ENCODE measurements at places on chromosomes 2 and 18. TPM values are rescaled to one million over a fixed set of nuclear protein-coding genes. Genes with fewer than 3 reads are reported as not detected.

DNA sequence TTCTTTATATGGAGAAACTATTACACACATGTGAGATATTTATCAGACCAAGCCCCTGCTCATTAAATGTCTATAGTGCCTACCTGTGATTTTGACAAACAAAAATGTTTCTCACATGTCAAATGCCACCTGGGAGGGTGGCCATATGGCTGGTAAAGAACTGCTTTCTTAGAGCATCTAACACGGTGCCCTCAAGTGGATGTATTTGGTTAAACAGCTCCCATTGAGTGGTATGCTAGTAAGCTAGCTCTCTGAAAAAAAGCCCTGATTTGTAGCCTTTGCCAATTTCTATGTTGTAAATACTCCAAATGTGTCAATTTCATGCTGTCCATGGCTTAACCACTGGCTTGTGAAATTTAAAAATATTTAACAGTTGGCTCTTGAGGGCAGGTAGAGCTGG is 94.6 kb downstream of the PMAIP1 start:
- DNase-seq = peak; percentile 16

DNA sequence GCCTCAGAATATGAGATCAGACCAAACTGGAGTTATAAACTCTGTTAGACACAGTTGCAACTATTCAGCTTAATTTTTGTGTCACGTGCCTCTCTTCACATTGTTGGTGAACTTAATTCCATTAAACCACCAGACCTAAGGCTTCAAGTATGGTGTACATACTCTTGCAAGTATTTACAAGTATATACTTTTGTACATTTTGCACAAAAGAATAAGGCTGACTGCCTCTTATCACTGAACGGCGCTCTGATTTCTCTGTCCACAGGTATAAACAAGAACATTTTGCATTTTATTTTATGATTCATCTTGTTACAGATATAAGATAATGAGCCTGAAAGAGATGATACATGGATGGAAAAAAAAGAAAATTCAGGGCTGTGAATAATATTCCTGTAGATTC is 269.7 kb upstream of the ACVR2A start:
- no peak for DNase-seq

The HOXD10 gene
- not detected for total RNA-seq

- DNase-seq = no peak
These were observed 9.4 kb downstream of the C2orf42 start for GRCh38 chr2:70181363-70181956.

DNA sequence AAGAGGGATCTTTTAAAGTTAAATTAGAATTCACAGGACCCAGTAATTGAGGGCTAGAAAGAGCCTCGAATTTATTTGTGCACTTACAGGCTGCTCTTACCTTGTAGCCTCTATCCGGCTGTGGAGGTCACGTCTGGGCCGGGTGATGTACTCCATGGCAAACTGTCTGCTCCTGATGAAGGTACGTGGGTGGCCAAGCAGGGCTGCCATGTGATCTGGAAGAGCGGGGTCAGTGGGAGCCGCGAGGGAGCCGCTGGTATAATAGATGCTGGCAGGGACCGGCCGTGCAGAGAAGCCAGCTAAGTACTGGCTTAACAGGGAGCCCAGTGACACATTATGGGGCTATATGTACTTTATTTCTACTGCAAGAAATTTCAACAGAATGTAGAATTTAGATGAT is 59.2 kb downstream of the ADI1 start:
- no peak for DNase-seq

The ANKRD30BL gene
- total RNA-seq = not detected

The ANKRD30B gene
- 0.59 TPM for total RNA-seq

DNA sequence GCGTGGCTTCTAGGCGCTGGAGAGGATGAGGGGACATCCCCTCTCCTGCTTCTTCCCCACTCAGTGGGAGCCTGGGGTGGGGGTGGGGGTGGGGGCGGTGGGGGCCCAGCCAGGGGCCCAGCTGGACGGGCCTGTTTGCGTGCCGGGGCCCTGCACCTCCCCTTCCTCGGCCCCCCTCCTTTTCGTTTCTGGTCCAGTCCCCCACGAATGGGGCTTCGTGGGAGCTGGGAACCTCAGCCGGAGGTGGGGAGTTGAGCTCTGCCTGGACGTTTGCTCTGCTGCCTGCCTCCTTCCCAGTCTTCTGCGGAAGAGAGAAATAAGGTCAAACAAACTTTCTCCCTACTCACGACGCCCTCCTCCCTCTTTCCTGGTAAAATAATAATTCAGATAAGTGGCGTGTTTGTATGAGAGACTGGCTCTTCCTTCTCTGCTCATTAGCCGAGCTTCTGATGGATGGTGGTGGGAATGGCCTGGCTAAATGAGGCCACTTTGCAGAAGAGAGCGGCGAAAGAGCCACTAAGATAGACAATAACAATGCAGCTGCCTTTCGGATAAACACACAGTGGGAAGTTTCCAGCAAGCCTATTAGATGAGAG is 782 bp downstream of the MTA3 start:
- DNase-seq = peak; percentile 29

The SIX2 gene
- 1.4 TPM for total RNA-seq

The PLGLB1 gene
- 0.36 TPM for total RNA-seq
